Left colon (tissue), 2 donors: ENCODE measurements at places on chromosomes 7 and 10.

GRCh38 chr10:21336476-21337170 is 188.9 kb downstream of the SKIDA1 start:
- DNase-seq = no peak

DNA sequence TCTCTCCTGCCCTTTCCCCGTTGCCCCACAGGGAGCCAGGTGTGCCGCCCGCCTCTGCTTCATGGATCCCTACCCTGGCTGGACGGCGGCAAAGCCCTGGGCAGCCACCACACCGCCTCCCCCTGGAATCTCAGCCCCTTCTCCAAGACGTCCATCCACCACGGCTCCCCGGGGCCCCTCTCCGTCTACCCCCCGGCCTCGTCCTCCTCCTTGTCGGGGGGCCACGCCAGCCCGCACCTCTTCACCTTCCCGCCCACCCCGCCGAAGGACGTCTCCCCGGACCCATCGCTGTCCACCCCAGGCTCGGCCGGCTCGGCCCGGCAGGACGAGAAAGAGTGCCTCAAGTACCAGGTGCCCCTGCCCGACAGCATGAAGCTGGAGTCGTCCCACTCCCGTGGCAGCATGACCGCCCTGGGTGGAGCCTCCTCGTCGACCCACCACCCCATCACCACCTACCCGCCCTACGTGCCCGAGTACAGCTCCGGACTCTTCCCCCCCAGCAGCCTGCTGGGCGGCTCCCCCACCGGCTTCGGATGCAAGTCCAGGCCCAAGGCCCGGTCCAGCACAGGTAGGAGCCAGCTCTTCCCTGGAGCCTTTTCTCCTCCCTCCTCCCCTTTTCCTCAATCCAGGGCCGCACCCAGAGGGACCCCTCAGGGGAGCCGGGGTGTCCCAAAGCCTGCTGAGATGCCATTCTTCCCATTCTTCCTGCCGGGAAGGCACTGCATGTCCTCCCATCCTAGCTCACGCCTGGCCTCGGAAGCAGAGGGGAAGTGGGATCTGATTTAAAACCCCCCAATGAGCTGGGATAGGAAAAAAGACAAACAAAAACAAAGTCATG is 4.0 kb downstream of the GATA3 start:
- no peak for DNase-seq

GRCh38 chr7:1193593-1194424 is 33.8 kb upstream of the ZFAND2A start:
- peak; percentile 57 for DNase-seq

GRCh38 chr10:24383681-24384106 is 174.8 kb downstream of the KIAA1217 start:
- DNase-seq = peak; percentile 91

- DNase-seq = no peak
Observed at GRCh38 chr10:106038246-106038645, 1126.3 kb downstream of the SORCS1 start.

GRCh38 chr10:103584216-103585010 is 90.9 kb downstream of the NEURL1 start:
- DNase-seq = peak; percentile 40

- no peak for DNase-seq
Observed at GRCh38 chr10:21954132-21954531, 49.4 kb downstream of the DNAJC1 start.

DNA sequence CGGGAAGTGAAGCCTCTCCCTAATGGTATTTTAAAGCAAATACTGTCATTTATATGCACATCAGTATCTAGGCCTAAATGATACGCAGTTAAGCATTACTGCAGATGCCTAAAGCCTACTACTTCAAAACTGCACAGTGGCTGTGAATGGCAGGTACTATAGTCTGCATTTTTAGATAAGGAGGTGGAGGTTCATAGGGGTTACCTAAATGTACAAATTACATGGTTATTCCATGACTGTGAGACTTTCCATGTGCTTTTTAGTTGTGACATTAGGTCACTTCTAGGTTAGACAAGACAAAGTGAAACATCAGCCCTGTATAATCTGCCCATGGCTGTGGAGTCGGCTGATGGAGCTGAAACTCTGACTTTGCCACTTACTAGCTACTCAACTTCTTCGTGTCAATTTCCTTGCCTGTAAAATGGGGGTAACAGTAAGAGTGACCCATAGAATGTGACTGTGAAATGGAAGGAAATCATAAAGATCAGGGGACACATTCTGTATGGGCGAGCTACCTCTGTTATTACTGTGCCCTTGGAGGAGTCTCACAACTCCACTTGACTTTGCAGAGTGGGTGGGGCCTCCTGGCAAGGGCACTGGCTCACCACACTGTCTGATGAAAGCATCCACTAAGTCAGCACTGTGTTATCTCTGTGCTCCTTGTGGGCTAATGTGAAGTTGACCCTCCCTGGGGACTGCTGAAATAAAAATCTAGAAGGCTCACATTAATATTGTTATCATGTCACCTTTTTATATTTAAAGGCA is 239.4 kb downstream of the TNS3 start:
- no peak for DNase-seq

DNA sequence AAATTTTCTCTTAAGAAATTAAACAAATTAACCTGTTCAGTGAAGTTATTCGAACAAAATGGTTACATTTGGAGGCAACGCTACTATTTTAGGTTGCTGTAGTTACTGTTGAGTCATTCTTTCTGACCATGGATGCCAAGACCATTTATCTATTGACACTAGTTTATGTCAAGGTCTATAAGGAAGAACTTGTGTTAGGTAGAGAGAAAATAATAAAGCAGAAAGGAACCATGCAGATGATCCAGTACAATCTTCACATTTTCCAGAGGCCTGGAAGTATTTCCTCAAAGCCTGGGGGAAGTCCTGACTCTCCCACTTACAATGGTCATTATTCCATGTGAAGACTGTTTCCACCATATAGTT is 608.0 kb upstream of the GALNT17 start:
- no peak for DNase-seq

DNA sequence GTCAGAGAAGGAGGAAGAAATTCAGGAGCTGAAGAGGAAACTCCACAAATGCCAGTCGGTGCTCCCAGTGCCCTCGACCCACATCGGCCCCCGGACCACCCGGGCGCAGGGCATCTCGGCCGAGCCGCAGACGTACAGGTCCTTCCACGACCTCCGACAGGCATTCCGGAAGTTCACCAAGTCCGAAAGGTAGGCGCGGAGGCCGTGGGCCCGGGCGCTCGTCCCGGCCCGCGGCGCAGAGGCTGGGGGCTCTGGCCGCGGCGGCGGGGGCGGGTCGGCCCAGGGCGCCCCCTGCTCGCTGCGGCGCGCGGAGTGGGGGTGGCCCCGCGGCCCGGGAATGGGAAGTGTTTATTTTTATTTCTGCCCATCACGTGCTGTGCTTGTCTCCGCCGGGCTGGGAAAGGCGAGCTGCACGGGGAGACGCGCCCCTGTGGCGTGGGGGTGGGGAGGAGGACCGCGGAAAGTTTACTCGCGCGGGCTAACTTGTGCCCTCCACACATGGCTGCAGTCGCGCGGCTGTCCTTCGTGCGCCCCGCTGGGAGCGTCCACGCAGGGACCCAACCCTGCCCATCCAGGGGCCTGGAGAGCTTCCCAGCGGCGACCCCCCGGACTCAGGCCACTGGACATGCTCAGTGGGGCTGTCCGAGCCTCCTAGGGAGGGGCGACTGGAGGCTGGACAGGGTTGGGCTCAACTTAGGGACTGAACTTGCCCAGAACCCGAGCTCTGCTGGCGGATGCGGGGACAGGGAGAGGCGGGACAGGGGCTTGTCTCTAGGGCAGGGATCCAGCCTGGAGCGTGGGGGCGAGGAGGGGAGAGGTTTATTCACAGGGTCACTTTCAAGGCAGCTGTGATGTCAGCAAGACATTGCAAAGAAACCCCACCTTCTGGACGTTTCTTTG is 82.6 kb upstream of the PRKG1 start:
- peak; percentile 76 for DNase-seq

DNA sequence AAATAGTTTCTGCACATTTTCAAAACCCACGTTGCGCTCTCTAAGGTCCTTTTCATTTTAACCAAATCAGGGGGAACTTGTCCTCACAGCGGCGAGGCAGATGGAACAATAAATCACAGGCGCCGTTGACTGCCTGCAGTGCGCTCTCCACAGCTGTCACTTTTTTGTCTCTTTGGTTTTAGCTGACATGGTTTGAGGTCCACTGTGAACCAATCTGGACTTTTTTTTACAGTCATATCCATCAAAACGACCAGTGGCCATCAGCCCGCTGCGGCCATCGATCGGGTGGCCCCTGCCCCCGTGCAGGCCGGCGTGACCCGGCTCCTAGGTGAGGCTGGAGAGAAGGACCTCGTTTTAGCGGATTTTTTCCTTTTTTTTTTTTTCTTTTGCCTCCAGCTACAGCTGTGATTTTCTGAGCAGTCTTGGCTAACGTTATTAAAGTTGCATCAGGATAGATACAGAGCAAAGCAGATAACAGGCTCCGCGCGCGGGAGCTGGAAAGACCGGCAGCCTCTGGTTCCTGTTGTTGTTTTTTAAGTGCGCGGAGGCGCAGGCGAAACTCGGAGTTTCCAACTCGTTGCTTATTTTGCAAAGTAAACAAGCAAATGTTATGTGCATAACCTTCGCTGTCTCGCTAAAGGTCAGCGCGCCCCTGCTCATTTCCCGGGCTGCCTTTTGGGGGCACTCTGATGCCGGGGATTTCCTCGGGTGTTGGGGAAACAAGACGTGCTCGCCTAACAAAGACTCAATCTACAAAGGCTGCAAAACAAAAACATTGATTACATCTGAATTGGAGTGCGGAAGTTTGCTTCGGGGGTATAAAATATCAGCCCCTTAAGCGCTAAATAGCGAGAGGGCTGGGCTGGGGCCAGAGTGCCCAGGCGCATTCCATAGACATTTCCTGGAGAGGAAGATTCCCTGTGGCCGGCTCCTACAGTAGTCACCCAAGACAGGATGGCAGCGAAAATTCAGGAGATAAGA is 414.8 kb upstream of the MKI67 start:
- peak; percentile 41 for DNase-seq

DNA sequence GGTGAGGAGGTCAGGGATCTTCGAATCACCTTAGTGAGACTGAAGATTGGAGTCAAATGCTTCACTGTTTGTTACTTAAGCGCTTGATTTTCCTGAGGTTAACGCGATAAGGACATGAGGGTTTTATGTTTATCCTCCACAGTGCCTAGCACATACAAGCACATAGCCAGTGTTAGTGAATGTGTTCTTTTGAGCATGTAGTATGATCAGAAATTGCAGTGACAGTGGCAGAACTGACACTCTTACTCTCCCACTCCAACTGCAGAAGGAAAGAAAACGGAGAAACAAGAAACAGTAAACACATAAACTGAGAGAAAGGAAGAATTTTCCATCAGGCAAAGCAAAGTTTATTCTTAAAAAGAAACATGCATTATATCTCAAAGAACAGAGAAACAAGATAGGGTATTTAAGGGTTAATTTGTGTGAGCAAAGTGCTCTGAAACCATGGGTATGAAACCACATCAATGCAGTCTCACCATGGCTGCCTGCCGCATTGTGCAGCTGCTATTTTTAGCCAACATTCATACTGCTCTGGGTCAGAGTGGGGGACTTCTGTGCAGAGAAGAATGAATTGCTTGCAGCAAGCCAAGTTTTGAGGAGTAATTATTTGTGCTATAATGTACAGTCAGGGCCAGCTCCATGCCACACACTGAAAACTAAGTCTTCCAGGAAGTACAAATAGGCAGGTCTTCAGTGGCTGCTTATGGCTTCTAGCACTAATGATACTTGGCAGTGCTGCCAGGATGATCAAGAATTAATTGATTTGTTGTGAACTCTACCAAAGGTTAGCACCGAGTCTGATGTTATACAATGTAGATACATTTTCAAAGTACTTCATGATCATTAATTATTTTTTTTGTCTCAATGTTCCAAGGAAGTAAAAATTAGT is 152.0 kb downstream of the MACC1 start:
- DNase-seq = no peak

- DNase-seq = no peak
Observed at GRCh38 chr10:57008189-57008588, 647.1 kb upstream of the ZWINT start.

DNA sequence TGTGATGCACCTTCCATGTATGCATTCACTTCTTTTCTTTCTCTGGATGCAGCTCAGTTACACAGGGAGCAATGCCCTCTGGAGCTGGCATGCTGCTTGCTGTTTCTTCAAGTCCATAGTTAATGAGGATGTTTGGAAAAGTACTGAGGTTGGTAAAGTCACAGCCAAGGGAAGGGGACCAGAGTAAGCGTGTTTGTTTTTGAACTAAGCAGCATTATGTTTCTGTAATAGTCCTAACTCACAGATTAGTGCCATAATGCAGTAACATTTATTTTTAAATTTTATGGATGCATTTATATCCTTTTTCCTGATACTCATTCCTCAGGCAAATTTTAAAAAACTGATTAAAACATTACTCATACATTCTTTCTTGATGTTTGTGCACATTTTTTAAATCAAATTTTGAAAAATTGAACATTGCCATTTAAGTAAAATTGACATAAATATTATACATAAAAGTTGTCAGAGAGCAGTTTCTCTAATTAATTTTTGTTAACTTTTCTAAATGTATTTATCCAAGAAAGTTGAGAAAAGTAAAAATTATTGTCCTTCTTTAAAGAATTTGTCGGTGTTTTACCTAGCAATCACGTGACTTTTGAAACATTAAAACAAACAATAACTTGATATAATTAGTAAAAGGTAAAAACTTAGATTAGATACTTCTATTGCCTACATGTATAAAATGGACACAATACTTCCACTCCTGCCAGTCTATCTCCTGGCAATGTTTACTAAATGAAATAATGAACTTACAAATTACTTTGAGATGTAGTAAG is 659.6 kb upstream of the ANKRD30A start:
- DNase-seq = no peak

DNA sequence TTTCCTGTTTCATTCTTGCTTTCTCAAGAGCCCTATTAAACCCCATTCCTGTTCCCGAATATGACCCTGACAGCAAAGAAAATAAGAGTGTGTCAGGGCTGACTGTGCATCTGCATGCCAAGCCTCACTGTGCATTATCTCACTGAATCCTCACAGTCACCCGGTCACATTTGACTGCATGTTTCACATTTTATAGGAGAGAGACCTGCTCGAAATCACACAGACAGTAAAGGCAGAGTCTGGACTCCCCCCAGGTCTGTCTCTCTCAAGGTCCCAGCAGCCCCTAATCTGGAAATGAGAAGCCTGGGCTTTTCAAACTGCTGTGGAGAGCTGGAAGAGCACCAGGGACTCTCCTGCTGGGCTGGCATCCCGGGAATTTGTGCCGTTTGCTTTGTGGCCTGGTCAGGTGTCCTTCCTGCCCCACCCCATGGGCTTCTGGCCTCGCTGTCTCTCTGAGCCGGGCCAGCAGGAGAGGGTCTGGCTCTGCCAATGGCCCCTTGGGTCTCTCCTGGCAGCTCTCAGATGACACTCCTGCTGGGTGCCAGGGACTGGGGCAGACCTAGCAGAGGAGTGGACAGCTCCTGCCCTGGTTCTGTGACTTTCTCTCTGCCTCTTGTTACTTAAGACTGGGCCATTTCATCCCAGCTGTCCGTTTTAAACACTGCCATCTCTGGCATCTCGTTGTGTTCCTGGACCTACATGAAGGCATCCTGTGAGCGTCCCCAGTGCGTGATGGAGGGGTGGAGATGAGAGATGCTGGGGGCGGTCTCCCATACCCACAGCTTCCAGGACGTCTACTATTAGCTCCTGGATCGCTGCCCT is 173.6 kb downstream of the ARHGAP12 start:
- DNase-seq = no peak
